ENCODE measurements at places on chromosomes 16 and 17.
A peak's percentile ranks its signal among the peaks of the same experiment; 100 is the strongest.

GRCh38 chr17:69269131-69269998 lies 40.7 kb upstream of the ABCA10 start:
- no peak for DNase-seq

DNA sequence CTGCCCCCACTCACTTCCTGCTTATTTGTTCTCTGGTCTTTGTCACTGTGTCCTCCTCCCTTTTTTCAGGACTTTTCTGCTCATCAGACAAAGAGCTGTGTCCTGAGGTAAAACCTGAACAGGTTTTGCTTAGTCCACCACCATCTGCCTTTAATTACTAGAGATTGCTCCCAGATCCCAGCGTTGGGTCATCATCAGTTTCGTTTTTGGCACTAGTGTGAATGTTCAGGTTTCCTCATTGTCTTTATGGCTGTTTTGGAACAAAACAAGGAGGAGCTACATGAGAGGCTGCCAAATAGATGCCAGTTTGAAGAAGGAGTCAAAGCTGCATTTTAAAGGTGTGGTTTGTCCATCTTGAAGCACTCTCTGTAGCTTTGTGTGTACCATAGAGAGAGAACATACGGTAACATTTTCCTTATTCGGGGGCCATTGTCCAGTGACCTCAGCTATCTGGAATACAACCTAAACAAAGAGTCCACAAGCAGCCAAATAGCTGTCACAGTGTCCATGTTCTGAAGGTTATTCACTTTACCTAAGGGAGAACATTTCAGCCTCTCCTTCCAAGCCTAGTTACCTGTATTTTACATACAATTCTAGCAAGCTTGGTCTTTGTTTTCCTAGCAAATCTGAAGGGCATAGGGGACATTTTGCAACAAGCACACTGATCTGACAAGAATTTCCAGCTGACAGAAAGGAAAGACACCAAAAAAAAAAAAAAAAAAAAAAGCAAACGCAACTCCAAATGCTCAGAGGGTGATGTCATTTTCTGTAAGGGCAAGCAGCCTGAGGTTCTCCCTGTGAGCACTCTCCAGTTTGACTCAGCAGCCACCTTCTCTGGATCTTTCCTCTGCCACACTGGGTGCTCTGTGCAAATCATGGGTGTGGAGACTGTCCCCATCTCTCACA lies 196.1 kb downstream of the NTN1 start:
- DNase-seq, result peak; percentile 66

DNA sequence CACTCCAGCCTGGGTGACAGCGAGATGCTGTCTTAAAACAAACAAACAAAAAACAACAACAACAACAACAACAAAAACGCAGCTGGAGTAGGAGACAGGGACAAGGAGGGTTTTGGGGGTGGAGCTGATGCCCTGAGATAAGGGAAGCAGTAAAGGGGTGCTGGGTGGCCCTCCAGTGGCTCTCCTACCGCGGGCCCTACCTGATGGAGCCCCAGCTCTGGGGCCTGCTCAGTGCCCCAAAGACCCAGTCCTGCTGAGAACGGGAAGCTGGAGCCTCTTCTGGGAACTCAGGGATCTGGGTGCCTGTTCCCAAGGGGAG lies 21.3 kb upstream of the NAGS start:
- DNase-seq, result no peak

GRCh38 chr17:73189417-73190099 lies 3.3 kb upstream of the COG1 start:
- DNase-seq, result peak; percentile 76

- DNase-seq, result peak; percentile 98
These were observed 4.4 kb downstream of the CD19 start for GRCh38 chr16:28935924-28936783.

Measured in ELF-1 (cell line).